ENCODE measurements at places on chromosomes 7 and 10. TPM values are rescaled to one million over a fixed set of nuclear protein-coding genes. Genes with fewer than 3 reads are reported as not detected.

CARD11 gene
- 5.7 TPM for total RNA-seq

SP4 gene
- total RNA-seq, result 9.7 TPM

PTN gene
- 6.3 TPM for total RNA-seq

NEURL1 gene
- 0.95 TPM for total RNA-seq

AKR1C4 gene
- total RNA-seq, result not detected

TUBB8 gene
- 0.38 TPM for total RNA-seq

ZNF862 gene
- total RNA-seq, result 20.7 TPM

CAMK1D gene
- 22.5 TPM for total RNA-seq

VWDE gene
- total RNA-seq, result 0.53 TPM

FEZF1 gene
- total RNA-seq, result not detected

DNA sequence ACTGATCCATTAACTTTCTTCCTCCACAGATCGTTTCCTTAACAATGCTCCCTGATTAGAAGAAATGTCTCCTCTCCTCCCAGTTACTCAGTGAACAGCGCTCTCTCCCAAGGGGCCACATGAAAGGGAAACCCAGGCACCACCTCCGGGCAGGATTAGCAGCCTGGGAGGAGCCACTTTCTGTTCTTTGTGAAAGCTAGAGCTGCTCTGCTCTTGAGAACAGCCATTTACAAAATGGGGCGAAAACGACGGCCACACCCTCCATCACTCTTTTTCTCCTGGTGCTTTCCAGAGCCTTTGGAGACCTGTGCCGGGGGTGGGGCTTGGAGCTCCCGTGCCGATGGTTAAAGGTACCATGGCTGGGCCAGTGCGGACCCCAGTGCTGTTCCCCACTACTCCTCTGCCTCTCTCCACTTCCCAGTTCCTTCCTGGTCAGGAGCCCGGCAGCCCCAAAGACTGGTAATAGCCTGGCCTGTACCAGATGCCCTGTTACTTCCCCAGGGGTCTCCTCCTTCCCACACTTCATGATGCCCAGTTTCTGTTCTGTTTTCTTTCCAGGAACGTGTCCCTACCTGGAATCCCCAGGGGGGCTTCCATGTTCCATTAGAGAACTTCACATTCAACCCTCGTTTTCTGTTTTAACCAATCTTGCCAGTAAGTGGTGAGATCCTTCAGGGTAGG is 402.9 kb upstream of the GALNT17 start:
- DNase-seq, result no peak

DNA sequence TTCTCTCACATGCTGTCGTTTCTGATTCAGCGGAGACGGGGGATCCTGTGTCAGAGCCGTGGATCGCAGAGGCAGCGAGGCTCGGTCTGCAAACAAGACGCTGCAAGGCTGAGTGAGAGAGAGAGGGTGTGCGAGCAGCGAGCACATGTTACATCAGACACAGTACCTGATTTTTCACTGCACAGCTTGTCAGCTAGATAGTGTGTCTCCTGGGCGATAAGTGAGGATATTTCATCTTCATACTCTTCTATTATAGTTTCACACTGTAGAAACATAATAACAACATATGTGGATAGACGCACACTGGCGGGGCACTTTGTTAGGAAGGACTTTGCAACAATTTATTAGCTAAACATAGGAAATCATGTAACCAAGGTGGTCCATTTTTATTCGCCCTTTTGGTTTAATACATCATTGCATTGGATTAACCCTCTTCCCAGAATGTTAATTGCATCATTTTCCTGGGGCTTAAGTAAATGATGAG is 39.5 kb downstream of the CNPY1 start:
- no peak for DNase-seq

DNA sequence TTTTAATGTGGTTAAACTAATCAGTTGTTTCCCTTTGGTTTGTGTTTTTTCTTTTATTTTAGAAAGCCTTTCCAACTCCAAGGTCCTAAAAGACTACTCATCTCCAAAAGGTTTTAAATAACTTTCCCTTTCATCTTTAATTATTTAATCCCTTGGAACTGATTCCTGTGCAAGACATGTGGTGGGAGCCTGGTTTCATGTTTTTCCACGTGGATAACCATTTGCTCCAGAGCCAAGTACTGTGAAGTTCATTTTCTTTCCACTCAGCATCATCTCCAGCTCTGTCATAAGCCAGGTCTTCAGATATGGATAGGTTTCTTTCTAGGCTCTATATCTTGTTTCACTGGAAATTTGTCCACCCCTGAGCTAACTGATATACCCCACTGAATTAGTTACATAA is 16.7 kb downstream of the PPP1R3C start:
- no peak for DNase-seq

DNA sequence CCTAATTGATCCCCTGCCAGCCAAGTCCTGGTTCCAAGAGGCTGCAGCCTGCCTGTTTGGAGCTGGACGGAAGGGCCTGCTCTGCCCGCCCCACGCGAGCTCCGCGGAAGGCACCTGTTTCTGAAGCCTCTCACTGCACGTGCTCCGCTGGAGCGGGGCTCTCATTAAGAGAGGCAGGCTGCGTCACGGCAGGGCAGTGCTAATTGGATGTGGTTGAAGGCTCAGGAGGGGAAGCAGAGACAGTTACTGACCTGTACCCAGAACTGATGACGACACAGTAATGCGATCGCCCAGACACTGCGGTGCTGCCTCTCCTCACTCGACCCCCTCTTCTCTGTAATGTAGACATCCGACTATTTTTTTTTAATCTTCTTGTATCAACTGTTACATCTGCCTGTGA is 411.1 kb upstream of the MGMT start:
- no peak for DNase-seq

- no peak for DNase-seq
Observed at GRCh38 chr7:124275411-124275810, 242.5 kb upstream of the TMEM229A start.

DNA sequence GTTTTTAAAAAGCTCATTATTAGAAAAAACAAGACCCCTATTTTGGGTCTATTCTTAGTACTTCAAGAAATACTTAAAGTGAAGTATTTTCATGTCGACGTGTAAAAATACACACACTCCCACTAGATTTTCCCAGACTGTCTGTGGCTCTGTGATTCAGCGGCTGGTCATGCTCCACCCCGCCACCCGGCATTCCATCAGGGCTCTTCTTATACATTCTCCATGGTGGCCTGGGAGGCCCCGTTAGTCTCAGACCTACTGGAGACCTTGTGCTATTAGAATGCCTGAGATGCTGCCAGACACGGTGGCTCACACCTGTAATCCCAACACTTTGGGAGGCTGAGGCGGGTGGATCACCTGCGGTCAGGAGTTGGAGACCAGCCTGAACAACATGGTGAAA is 13.1 kb downstream of the TECPR1 start:
- DNase-seq, result no peak

- no peak for DNase-seq
Observed at GRCh38 chr10:118968060-118968459, 61.5 kb upstream of the NANOS1 start.

DNA sequence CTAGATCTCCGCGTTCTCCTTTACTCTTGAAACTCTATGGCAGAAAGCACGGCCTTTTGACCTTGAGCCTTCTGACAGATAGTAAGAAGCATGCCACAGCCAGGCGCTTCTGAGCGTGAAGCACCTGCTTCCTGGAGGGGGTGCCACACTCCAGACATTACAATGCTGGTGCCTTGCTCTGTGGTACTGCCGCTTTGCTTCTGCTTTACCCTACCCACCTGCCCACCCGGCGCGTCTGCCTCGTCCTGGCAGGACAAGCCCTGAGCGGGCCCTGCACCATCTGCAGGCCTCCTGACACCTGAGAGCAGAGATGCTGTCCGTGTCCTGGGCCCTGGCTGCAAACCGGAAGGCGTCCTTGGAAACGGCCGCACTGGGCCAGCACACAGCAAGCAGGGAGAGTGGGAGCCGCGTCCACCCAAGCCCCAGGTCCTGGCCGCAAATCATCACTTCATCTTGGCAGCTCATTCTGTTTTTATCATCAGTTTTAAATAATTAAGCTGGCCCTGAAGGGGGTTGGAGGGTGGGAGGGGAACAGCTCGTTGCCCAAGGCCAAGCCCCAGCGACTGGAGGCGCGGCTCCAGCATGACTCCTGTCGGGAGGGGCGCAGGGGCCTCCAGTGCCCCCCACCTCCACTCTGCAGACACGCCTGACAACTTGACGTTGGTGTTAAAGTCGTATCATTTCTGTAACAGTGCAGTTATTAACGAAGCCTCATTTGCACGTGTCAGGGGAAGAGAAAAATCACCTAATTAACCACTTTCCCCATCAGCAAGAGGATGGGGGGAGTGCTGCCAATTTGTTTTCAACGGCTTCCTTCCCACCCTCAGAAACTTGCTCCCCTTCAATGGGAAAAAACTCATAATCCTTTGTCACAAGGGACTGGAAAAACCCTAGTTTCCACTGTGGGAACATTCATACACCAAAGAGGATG is 132.2 kb downstream of the MAD1L1 start:
- DNase-seq, result no peak

GRCh38 chr7:45643630-45644029 is 69.5 kb downstream of the ADCY1 start:
- DNase-seq, result no peak

DNA sequence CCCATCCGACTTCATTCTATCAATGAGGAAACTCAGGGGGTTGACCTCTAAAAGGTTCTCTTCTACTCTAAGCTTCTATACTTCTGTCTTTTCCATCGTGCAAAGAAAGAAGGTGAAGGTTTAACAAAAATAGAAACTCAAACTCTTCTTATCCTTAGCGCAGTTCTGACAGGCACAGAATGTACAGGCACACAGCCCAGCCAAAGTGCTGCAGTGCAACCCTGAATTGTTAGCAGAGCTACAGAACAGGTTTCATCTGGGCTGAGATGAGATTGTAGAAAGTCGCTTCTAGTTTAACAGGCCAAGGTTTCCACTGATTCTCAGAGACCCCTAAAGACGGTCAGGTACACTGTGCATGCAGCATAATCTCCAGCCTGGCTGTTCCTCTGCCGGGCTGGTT is 79.3 kb upstream of the AFAP1L2 start:
- no peak for DNase-seq

DNA sequence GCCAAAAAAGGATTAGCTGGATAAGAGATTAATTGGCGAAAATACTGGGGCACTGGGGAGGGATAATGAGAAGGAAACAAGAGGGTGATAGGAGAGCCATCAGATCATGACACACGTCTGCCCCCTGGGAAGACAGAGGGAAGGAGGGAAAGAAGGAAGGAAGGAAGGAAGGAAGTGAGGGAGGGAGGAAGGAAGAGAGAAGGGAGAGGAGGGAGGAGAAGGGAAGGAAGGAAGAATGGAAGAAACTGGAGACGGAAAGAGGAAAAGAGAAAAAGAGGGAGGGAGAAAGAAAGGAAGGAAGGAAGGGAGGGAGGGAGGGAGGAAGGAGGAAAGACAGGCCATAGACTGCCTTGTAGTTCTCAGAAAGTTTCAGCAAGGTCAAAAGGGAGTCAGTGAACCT is 37.8 kb upstream of the WAC start:
- DNase-seq, result no peak

DNA sequence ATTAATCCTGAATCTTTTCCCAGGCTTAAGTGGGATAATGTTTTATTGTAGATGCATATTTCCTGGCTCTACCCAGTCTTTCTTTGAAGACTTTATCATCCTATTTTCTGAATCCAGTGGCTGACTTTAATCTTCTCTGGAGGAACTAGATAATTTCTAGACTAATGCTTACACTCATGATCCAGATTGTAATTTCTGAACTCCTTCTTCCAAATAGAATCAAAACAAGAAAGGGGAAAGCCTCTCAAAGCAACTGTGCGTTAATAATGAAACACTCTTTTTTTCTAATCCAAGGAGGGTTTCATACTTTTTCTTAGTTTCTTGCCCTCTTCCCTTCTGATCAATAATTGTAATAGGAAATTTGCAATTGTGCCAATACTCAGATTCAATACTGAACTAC is 8.0 kb downstream of the GSTK1 start:
- DNase-seq, result no peak

DNA sequence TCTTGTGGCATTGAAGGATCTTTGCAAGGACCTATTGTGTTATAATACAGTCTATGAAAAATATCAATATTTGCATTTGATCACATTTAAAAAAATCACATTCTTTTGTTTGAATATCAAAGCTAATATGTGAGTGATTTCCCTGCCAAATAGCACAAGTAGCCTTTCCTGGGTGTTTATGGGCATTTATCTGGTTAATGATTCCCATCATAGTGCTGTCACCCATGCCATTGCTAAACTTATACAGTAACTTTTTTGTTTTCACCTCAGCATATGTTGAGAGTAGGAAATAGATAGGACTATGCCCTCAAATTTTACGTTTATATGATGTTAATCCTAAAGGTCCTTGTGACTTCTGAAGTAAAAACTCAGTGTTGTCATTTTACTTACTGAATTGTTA is 136.9 kb downstream of the CFTR start:
- no peak for DNase-seq

DNA sequence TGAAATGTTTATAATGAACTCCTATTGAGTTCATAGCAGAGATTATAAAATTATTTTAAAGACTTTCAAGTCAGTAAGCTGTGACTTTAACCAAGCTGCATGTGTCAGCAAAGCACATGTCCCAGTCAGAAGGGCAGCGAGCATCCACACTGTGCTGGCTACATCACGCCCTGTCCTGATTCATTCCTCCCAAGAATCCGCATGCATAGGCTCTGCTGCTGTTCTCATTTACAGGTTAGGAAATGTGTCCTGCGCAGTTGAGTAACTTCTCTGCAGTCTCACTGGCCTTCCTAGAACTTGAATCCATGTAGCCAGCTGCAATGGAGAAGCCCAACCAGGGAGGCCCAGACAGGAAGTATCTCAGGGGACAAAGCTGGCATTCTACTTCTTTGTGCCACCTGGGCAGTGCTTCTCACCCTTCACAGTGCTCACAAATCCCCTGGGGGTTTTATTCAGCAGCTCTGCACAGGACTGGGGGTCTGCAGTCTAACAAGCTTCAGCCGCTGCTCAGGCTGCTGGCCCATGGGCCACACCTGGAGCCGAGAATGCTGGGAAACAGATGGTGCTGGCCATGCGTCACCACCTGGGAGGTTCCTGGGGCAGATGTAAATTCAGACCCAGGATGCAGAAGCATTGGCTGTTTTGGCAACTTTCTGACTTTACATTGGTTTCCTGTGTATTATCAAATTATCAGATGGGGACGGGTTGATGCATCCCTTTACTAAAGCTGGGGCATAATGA is 192.8 kb upstream of the GDF10 start:
- DNase-seq, result no peak

GRCh38 chr7:98868450-98868849 is 1.4 kb downstream of the TMEM130 start:
- DNase-seq, result no peak

DNA sequence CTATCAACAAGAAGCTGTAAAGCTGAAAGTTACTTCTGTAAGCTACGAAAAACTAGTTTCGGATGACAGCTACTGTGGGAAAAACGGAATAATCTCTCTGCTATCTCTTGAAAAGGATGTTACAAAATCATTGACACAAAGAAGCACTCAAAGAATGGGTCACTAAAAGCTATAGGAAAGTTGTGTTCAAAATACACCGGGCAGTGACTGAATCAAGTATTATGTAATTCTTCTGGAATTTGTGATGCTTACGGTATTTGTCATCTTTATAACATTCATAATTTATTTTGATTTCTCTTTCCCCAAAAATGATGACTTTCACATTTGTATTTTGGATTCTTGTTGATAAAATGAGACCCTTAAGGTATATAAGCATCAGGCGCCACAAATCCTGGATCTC is 112.1 kb upstream of the KLF6 start:
- no peak for DNase-seq

- DNase-seq, result no peak
Observed at GRCh38 chr7:68623030-68623429, 975.2 kb upstream of the AUTS2 start.
